ENCODE measurements at places on chromosomes 5 and 9.
A peak's percentile ranks its signal among the peaks of the same experiment; 100 is the strongest.

GRCh38 chr5:179699616-179700237 is 960 bp downstream of the CANX start:
- H3K4me3 ChIP-seq = peak overlapping the region; percentile 99
- peak overlapping the region; percentile 100 for H3K27ac ChIP-seq
- no peaks in the 10 kb centered on the region for H3K27me3 ChIP-seq
- peaks cover 49% of the 10 kb centered on the region for H3K4me1 ChIP-seq
- H3K36me3 ChIP-seq = peaks cover 31% of the 10 kb centered on the region

DNA sequence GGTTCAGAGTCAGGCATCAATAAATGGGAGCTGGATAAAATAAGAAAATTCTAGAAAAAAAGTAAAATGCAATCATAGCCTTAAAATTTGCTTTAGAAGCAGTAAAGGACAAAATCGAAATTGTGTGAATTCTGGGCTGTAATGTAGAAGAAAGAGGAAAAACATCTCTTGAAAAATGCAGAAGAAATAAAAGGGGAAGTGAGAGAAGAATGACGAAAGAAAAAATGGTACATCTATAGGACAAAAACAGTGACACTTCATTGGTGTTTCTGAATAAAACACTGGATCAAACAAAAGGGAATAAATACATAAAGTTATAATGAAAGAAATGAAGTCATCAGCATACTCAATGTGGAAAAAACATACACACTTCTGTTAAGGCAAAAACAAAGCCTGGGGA is 642.3 kb downstream of the ACTL7B start:
- H3K4me3 ChIP-seq = no peak overlapping the region
- no peaks in the 10 kb centered on the region for H3K27me3 ChIP-seq
- H3K4me1 ChIP-seq = no peaks in the 10 kb centered on the region
- no peak for DNase-seq
- H3K27ac ChIP-seq = no peak overlapping the region
- no peaks in the 10 kb centered on the region for H3K36me3 ChIP-seq

DNA sequence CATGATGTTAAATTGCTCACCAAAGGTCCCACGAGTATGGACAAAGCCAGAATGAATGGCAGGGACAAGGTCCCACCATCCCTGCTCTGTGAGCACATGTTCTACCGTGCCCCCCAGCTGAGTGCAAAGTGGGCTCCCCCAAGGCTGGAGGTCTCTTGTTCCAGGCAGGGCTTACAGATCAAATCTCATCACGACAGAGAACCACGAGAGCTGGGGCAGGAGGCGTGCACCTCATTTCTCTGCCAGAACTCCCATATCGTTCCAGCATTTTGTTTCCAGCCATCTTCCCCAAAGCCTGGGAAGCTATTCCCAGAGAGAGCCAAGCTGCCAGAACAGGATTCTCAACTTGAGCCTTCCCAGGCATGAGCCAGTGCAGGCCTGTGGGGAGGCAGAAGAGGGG is 108.5 kb downstream of the ZNF354C start:
- H3K4me3 ChIP-seq = no peak overlapping the region
- DNase-seq = no peak
- H3K36me3 ChIP-seq = no peaks in the 10 kb centered on the region

DNA sequence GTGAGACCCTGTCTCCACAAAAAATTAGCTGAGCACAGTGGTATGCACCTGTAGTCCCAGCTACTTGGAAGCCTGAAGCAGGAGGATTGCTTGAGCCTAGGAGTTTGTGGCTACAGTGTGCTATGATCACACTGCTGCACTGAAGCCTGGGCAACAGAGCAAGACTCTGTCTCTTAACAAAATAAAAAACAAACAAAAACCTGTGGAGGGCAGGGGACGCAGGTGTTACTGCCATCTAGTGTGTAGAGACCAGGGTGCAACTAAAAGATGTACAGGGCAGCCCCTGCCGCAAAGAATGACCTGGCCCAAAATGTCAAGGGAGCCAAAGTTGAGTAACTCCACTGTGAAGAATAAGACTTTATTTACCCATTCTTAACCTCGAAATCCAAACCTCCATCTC is 27.1 kb downstream of the ASPN start:
- H3K27me3 ChIP-seq = no peaks in the 10 kb centered on the region
- peaks cover 2% of the 10 kb centered on the region for H3K36me3 ChIP-seq
- H3K4me3 ChIP-seq = no peak overlapping the region
- DNase-seq = no peak
- no peaks in the 10 kb centered on the region for H3K4me1 ChIP-seq
- H3K27ac ChIP-seq = no peak overlapping the region

DNA sequence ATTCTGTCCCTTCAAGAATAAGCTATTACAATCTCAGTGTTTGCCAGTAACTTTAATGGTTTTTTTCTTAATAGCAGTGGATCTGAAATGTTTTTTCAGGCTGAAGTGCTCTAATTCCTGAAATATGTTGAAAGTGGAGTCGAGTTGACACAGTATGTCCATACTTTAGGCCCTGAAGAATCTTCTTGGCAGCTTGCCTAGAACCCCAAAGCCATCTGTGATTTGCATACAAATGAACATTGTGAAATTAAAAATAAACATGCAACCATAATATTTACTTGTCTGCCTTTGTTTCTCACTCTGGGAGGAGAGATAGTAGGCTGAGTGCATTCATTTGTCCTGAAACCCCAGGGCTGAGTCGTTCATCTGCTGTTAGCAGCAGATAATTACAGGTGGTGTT is 152.7 kb downstream of the ADCY2 start:
- no peaks in the 10 kb centered on the region for H3K27me3 ChIP-seq
- DNase-seq = no peak
- no peak overlapping the region for H3K27ac ChIP-seq
- H3K4me3 ChIP-seq = no peak overlapping the region
- H3K4me1 ChIP-seq = no peaks in the 10 kb centered on the region

GRCh38 chr9:124574534-124575375 is 67.6 kb upstream of the NR5A1 start:
- H3K4me3 ChIP-seq = no peak overlapping the region
- no peak overlapping the region for H3K27ac ChIP-seq
- peaks cover 32% of the 10 kb centered on the region for H3K27me3 ChIP-seq
- H3K36me3 ChIP-seq = no peaks in the 10 kb centered on the region
- DNase-seq = no peak

DNA sequence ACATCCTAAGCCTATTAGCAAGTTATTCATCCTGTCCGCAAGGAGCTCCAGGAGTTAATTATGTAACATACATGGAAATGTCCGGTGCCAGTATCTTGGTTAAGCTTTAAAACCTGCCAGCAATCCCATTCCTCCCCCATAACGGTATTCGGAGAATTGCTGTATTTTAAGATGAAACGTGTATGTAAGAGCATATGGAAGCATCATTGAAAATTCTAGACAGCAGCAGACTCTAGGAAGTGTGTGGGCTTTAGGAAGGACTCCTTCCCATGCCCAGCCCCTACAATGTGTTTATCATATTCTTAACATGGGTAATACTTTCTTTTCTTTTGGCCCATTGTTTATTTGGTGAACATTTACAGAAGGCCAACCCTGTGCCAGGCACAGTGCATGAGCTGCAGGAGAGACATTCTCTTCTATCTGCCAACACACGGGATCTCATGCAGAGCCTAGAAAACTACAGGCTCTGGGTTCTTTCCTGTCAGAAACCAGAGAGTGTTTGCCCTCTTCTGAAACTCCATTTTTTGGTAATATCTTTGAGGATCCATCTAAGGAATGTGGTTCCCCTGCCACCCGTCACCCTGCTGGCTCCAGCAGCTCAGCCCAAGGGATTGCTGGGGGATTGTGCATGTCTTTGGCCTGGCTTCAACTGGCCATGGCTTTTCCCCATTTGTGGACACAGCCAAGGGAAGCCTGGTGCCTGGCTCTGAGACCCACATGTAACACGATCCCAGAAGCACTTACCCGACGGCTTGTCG is 15.1 kb downstream of the ANGPTL2 start:
- H3K27ac ChIP-seq = no peak overlapping the region
- no peak overlapping the region for H3K4me3 ChIP-seq
- peaks cover 10% of the 10 kb centered on the region for H3K27me3 ChIP-seq
- DNase-seq = no peak

- no peaks in the 10 kb centered on the region for H3K36me3 ChIP-seq
- no peaks in the 10 kb centered on the region for H3K27me3 ChIP-seq
- no peak overlapping the region for H3K4me3 ChIP-seq
Measured at GRCh38 chr5:122759241-122760070, 15.4 kb upstream of the SNX2 start.

- H3K27me3 ChIP-seq = peaks cover 9% of the 10 kb centered on the region
- H3K4me3 ChIP-seq = no peak overlapping the region
- no peak overlapping the region for H3K27ac ChIP-seq
- DNase-seq = no peak
- H3K36me3 ChIP-seq = no peaks in the 10 kb centered on the region
Measured at GRCh38 chr9:32665101-32665500, 29.6 kb upstream of the TAF1L start.

DNA sequence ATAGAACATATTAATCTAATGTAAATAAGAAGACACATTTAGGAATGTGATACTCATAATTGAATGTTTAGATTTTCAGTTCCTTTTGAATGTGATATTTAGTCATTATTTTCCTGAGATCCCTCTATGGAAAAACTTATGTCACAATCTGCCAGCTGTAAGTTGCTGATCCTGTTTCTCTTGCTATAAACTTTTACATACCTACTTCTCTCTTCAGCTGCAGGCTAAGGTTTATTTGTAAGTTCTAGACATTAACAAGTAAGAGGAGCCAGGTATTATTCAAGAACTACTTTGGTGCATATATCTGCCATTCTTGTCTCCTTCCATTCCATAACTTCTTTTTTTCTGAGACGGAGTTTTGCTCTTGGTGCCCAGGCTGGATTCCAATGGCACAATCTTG is 462.4 kb downstream of the PRR16 start:
- no peaks in the 10 kb centered on the region for H3K27me3 ChIP-seq
- no peaks in the 10 kb centered on the region for H3K4me1 ChIP-seq
- no peaks in the 10 kb centered on the region for H3K36me3 ChIP-seq
- H3K4me3 ChIP-seq = no peak overlapping the region
- no peak for DNase-seq

DNA sequence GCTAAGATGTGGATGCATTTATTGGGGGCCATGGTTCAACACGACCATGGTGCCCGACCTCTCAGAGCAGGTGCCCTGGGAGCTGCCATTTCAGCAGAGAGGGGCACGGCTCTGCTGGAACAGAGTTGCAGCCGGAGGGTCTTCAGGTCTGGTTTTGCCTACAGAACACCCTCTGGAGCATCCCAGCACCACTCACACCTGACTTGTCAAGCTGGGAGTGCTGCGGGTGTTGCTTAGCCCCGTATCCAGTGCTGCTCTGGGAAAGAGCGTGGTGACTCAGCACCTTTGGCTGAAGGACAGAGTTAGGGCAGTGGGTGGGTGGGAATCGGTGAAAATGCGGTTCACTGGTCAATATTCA is 36.5 kb upstream of the IRX4 start:
- no peaks in the 10 kb centered on the region for H3K36me3 ChIP-seq
- H3K27me3 ChIP-seq = no peaks in the 10 kb centered on the region
- DNase-seq = no peak
- no peak overlapping the region for H3K4me3 ChIP-seq
- no peaks in the 10 kb centered on the region for H3K4me1 ChIP-seq

DNA sequence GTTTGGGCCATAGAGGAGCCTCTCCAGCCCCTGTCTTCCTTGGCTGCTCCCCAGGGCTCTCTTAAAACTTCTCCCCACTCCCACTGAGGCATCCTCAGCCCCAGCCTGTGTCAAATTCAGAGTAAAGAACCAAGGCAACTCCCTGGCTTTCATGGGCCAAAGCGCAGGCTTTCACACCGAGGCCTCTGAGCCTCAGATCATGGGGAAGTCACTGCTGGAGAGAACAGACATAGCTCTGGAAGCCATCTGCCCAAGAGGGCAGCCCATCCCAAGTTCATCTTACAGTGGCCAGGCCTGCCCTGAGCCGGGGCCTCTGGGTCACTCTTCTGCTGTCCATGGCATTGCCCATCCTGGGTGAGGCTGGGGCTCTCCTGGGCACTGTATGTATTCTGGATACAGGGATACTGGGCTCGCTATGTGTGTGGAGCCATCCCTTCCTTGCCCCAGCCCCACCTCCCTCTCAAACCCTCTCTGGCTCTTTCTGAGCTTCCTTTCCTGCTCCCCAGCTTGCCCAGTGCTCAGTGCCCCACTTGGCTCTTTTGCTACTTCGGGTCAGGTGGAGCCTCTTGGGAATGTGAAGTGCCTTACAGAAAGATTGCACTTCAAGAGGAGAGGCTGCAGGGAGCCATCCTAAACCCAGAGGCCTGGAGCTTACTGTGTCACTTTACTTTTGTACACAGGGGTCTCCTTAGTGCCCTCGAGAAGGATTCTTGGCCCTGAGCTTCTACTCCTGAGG is 33.0 kb downstream of the TGFBI start:
- no peak for DNase-seq
- no peaks in the 10 kb centered on the region for H3K27me3 ChIP-seq
- no peak overlapping the region for H3K4me3 ChIP-seq
- no peak overlapping the region for H3K27ac ChIP-seq
